T follicular helper cell (primary cell): ENCODE measurements at places on chromosomes 1 and 21.

DNA sequence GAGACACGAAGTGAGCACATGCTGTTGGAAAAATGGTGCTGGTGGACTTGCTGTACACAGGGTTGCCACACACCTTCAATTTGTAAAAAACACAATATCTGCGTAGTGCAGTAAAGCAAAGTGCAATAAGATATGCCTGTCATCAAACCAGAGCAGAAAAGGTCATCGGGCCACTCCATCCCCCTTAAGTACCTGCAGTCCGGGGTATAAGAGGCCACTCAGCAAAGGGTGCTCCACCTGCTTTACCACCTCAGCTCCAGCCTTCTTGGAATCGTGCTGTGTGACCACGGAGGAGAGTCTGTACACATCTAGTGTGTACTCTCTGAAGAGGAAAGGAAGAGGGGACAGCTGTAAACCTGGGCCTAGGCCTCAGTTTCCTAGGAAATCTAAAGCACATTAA lies 10.9 kb downstream of the YARS1 start:
- no peak for DNase-seq

DNA sequence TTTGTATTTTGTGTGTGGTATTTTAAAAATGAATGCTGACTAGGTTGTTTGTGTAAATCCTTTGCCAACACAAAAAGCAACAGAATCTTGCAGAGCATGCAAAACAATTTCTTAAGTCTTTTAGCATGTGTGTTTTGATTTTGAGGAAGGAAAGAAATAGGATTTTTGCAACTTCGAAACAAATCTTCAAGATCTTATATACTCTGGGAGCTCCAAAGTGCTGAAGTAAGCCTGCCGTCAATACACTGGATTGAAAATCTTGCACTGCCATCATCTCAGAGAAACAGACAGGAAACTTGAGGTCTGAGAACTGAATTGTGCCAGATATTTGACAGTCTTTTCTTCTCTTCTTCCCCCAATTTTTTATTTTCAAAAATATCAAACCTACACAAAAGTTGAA lies 29.3 kb upstream of the DISP1 start:
- DNase-seq: no peak

DNA sequence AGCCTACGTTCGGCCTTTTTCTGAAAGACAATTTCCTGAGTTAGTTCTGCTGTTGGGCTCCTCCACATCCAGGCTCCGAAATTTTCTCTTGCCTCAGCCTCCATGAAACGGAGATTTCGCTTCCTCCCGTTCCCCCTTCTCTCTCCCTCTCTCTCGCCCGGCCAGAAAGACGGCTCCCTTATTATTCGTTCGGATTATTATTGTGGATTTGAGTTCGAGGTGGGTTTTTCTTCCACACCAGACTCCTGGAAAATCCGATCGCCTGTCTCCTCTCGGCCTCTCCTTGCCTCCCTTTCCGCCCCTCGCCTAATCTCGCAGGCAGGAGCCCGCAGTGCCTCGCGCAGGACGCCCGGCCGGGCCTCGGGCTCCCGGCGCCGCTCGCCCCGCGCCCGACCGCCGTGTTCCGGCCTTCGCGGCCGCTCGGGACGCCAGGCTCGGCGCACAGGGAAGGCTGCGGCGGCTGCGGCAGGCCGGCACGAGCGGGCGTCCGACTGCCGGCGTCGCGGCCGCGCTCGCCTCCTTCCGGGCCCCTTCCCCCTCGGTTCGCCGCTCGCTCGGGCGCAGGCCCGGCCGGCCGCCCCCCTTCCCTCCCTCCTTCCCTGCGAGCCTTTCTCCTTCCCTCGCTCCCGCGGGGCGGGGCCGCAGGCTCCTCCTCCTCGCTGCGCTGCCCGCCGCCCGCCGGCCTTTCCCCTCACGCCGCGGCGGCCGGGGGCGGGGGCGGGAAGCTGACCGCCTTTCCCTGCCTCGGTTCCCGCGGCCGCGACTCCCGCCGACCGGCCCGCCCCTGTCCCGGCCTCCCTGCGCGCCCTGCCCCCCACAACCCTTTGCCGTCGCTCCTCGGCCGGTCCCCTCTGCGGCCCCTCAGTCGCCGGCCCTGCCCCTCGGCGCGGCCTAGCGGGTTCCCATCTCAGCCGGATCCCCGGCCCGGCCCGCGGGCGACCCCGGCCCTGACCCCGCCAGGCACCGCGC lies at the start of gene ARHGEF11:
Gene ARHGEF11, minus strand, starts transcription at position 493 of the 969 bp plus-strand sequence. CDS start 1,412 bp downstream, outside the sequence.
- no peak for DNase-seq

GRCh38 chr1:104073463-104073902 lies 323.8 kb downstream of the AMY1C start:
- DNase-seq: no peak
